Esophagus muscularis mucosa (tissue), 4 donors: ENCODE measurements at places on chromosomes 2 and 18. TPM values are rescaled to one million over a fixed set of nuclear protein-coding genes. Genes with fewer than 3 reads are reported as not detected.

MC4R gene
- 2.5 TPM for total RNA-seq

MATN3 gene
- 1.3 TPM for total RNA-seq

SNORC gene
- total RNA-seq: 2.0 TPM

C2orf80 gene
- not detected for total RNA-seq

LYG2 gene
- not detected for total RNA-seq

SNTG2 gene
- 5.2 TPM for total RNA-seq

TAF1B gene
- 10.1 TPM for total RNA-seq

CNTNAP5 gene
- total RNA-seq: 0.17 TPM

TMEM163 gene
- total RNA-seq: 1.1 TPM

UPP2 gene
- not detected for total RNA-seq

DYNAP gene
- total RNA-seq: not detected

ALK gene
- 0.99 TPM for total RNA-seq

NAT8 gene
- not detected for total RNA-seq

GRCh38 chr2:104448661-104449440, 405.1 kb upstream of the POU3F3 start:
- no peak overlapping the region for H3K4me3 ChIP-seq
- no peak overlapping the region for H3K27ac ChIP-seq
- H3K27me3 ChIP-seq: no peaks in the 10 kb centered on the region
- no peaks in the 10 kb centered on the region for H3K4me1 ChIP-seq

- no peak for DNase-seq
- no peak overlapping the region for H3K4me3 ChIP-seq
- no peak overlapping the region for H3K27ac ChIP-seq
- H3K4me1 ChIP-seq: peaks cover 3% of the 10 kb centered on the region
Observed at GRCh38 chr2:191917967-191918651, 71.2 kb upstream of the CAVIN2 start.

DNA sequence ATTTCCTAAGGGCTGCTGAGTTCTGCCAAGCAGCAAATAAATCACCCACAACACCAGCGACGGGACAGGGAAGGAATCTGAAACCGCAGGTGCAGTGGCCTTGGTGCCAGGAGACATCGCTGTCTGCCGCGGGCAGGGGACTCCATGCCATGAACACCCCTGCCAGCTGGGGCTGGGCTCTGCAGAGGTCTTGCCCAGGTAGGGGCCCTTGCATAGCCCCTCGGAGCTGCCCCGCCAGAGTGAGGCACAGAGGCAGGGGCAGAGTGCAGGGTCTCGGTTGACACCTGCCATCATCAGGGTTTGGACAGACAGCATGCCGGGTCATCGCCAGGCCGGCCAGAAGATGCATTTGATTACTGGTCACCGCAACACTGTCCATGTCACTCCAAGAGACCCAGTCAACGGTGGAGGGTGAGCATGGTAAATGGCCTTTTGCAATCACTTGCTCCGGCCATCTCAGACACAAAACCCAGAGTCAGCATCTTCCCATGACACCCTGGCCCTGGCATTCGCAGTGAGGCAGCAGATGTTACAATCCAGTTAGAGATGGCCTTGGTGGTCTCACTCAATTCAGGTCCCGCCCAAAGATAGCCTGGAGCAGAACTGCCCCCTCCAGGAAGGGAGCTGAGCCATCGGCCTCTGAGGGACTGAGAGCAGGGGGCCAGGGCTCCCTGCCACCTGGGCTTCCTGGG, 255.4 kb downstream of the NDUFA10 start:
- no peak for DNase-seq
- H3K4me3 ChIP-seq: no peak overlapping the region
- no peaks in the 10 kb centered on the region for H3K4me1 ChIP-seq
- H3K36me3 ChIP-seq: no peaks in the 10 kb centered on the region
- H3K27me3 ChIP-seq: no peaks in the 10 kb centered on the region

DNA sequence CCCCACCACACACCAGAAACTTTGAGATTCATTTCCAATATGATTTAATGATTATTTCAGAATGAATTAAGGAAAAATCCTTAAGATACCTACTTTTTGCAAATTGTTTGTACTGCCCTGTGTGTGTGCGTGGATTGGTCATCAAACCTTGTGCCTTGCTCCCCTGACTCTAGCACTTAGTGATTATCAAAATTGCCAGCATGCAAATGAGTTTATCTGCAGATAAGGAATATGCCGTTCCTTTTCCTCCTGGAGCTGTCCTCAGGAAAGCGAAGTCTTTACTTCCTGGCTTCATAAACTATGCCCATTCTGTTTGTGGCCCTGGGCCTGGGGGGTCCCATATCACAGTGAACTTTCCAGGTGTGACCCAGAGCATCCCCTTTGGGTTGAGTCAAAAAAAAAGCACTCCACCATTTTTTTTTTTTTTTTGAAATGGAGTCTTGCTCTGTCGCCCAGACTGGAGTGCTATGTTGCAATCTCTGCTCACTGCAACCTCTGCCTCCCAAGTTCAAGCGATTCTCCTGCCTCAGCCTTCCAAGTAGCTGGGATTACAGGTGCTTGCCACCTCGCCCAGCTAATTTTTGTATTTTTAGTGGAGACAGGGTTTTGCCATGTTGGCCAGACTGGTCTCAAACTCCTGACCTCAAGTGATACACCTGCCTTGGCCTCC, 11.4 kb downstream of the CHMP1B start:
- peaks cover 10% of the 10 kb centered on the region for H3K4me1 ChIP-seq
- DNase-seq: no peak
- no peak overlapping the region for H3K27ac ChIP-seq
- no peaks in the 10 kb centered on the region for H3K27me3 ChIP-seq

GRCh38 chr2:62593825-62594224, 87.8 kb upstream of the TMEM17 start:
- H3K4me3 ChIP-seq: no peak overlapping the region
- H3K36me3 ChIP-seq: no peaks in the 10 kb centered on the region
- no peak for DNase-seq
- no peaks in the 10 kb centered on the region for H3K27me3 ChIP-seq
- H3K27ac ChIP-seq: no peak overlapping the region
- no peaks in the 10 kb centered on the region for H3K4me1 ChIP-seq

- H3K27ac ChIP-seq: no peak overlapping the region
- peaks cover 2% of the 10 kb centered on the region for H3K36me3 ChIP-seq
- H3K4me1 ChIP-seq: peaks cover 9% of the 10 kb centered on the region
- no peak for DNase-seq
Observed at GRCh38 chr2:24824966-24825882, 32.0 kb downstream of the CENPO start.

GRCh38 chr2:230382108-230382507, 33.9 kb upstream of the SP100 start:
- no peak overlapping the region for H3K4me3 ChIP-seq
- no peak for DNase-seq
- H3K4me1 ChIP-seq: no peaks in the 10 kb centered on the region
- no peak overlapping the region for H3K27ac ChIP-seq

DNA sequence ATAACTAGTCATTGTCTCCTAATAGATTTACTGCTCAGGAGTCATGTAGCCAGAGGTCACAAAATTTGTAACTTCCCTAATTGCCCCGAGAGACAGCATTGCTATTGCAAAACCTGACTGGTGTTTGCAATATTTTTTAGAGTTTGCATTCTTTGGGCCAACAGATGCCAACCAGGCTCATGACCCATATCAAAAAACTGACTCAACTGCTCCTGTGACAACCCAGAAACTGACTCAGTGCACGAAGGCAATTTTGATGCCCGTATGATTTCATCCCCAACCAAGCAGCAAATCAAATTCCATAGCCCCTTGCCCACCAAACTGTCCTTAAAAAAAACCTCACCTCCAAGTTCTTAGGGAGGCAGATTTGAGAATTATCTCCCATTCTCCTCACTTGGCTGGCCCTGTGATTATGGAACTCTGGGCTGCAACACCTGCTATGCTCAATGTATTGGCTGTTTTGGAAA, 951.3 kb downstream of the TSN start:
- no peak overlapping the region for H3K27ac ChIP-seq
- no peaks in the 10 kb centered on the region for H3K36me3 ChIP-seq
- no peaks in the 10 kb centered on the region for H3K4me1 ChIP-seq
- H3K4me3 ChIP-seq: no peak overlapping the region
- no peak for DNase-seq
- no peaks in the 10 kb centered on the region for H3K27me3 ChIP-seq

GRCh38 chr18:74806073-74806472, 208.4 kb downstream of the ZNF407 start:
- H3K27me3 ChIP-seq: no peaks in the 10 kb centered on the region
- H3K27ac ChIP-seq: peak overlapping the region; percentile 78
- H3K36me3 ChIP-seq: no peaks in the 10 kb centered on the region
- no peak overlapping the region for H3K4me3 ChIP-seq
- no peaks in the 10 kb centered on the region for H3K4me1 ChIP-seq
- DNase-seq: no peak

- peak overlapping the region; percentile 42 for H3K4me3 ChIP-seq
- peaks cover 12% of the 10 kb centered on the region for H3K27me3 ChIP-seq
- H3K4me1 ChIP-seq: peaks cover 16% of the 10 kb centered on the region
- no peak overlapping the region for H3K27ac ChIP-seq
- no peaks in the 10 kb centered on the region for H3K36me3 ChIP-seq
- DNase-seq: no peak
Observed at GRCh38 chr18:61334491-61334850, 1.2 kb downstream of the CDH20 start.

DNA sequence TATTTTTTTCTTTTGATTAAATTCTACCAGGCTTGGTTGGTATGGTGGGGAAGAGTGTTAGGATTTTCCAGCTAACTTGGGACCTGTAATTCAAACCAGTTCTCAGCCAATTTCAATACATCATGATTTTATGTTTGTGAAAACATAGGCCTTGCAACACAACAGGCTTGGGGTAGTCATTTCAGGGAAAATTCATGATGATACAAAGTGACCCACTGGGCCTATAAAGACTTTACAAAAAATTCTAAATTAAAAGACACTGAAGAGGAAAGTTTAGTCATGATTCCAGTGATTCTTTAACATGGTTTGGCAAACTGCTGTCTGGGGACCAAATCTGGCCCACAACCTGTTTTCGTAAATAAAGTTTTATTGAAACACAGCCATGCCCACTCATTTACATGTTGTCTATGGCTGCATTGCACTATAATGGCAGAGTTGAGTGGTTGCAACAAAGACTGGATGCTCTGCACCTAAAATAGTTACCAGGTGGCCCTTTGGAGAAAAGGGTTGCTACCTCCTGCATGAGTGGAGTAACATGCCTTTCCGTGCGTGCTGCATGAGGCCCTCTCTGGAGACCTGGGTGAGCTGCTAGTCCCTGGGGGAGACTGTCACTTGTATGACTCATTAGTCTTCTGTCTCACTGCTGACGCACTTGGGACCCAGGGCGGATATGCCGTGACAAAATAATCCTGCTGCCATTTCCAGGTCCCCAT, 73.6 kb downstream of the NPAS2 start:
- H3K4me1 ChIP-seq: peaks cover 35% of the 10 kb centered on the region
- no peak overlapping the region for H3K27ac ChIP-seq
- no peaks in the 10 kb centered on the region for H3K36me3 ChIP-seq
- no peak for DNase-seq

GRCh38 chr2:174112073-174112472, 136.3 kb downstream of the OLA1 start:
- H3K4me1 ChIP-seq: no peaks in the 10 kb centered on the region
- H3K36me3 ChIP-seq: no peaks in the 10 kb centered on the region
- no peak overlapping the region for H3K27ac ChIP-seq
- no peak overlapping the region for H3K4me3 ChIP-seq

GRCh38 chr18:499776-500631, 497 bp downstream of the COLEC12 start:
- peak overlapping the region; percentile 77 for H3K4me3 ChIP-seq
- no peaks in the 10 kb centered on the region for H3K27me3 ChIP-seq
- H3K36me3 ChIP-seq: no peaks in the 10 kb centered on the region
- H3K27ac ChIP-seq: peak overlapping the region; percentile 77
- H3K4me1 ChIP-seq: peaks cover 52% of the 10 kb centered on the region

GRCh38 chr2:9799011-9799596, 44.2 kb upstream of the TAF1B start:
- no peak overlapping the region for H3K4me3 ChIP-seq
- no peaks in the 10 kb centered on the region for H3K27me3 ChIP-seq
- H3K36me3 ChIP-seq: no peaks in the 10 kb centered on the region
- no peak for DNase-seq
- peaks cover 27% of the 10 kb centered on the region for H3K4me1 ChIP-seq
- H3K27ac ChIP-seq: no peak overlapping the region

DNA sequence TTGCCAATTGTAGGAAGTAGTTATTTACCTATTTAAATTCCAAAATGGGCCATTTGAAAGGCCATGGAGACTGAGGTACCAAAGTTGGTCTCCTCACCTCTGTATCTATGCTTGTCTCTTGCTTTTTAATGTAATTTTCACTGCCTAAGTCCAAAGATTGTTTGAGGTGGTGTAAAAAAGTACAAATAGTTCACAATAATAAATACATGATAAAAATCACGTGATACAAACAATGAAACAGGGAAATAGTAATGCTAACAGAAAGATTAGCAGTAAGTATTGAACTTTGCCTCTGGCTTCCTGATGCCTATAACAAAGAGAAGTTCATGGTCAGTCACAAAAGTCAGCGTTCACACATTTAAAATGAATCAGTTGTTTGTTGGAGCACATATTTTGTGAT, 67.6 kb downstream of the CNTNAP5 start:
- H3K4me1 ChIP-seq: no peaks in the 10 kb centered on the region
- no peaks in the 10 kb centered on the region for H3K27me3 ChIP-seq
- H3K36me3 ChIP-seq: no peaks in the 10 kb centered on the region
- no peak overlapping the region for H3K27ac ChIP-seq

DNA sequence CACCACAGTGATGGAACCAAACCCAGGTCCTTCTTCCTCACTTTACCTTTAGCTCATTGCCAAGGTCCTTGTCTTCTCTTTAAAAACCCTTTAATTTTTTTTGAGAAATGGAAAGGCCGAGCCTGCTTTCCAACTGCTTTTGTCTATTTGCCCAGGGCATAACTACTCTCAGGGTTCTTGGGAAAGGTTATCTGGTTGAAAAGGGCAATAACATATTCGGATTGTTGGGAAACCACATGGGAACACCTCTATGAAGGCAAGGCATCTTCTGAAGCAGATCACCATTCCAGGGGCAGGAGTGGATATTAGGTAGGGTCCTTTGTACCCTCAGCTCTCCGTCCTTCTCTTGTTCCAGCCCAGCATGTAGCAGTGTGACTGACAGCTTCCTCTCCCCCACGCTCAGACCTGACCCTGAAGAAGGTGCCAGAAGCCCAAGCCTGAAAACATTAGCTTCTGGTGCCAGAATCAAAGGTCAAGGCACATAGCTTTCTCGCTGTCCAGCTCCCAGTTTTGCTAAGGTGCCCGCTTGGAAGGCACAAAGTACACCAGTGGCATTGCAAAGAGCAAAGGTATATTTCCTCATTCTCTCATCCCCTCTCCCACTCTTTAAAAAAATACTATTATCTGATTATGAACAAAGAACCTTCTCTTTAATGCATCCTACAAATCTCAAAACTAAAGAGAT, 123.2 kb upstream of the LINC00305 start:
- no peaks in the 10 kb centered on the region for H3K4me1 ChIP-seq
- DNase-seq: no peak
- no peaks in the 10 kb centered on the region for H3K36me3 ChIP-seq
- no peaks in the 10 kb centered on the region for H3K27me3 ChIP-seq
- no peak overlapping the region for H3K27ac ChIP-seq

DNA sequence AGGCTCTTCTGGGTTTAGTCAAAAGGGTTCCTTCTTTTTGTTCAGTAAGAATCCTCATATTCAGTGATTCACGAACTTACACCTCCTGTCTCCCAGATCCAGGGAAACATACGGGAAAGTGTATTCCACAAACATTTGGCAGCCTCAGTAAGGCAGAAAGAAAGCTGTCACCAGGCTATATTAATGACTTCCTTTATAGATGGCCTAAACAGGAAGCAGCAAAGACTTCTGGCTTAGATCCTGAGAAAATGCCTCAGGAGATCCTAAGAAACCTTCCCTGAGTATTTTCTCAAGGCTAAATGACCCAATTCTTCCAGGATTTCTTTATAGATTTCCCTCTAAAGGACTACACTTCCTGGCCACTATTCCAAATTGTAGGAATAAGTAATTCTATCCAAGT, 1995.5 kb upstream of the CELF4 start:
- H3K36me3 ChIP-seq: no peaks in the 10 kb centered on the region
- H3K4me1 ChIP-seq: no peaks in the 10 kb centered on the region
- H3K4me3 ChIP-seq: no peak overlapping the region
- H3K27ac ChIP-seq: no peak overlapping the region
- no peaks in the 10 kb centered on the region for H3K27me3 ChIP-seq
